ENCODE measurements at places on chromosomes 13 and 19. TPM values are rescaled to one million over a fixed set of nuclear protein-coding genes. Genes with fewer than 3 reads are reported as not detected.
A peak's percentile ranks its signal among the peaks of the same experiment; 100 is the strongest.

The ZNF540 gene
- polyA plus RNA-seq = not detected

The TGFBR3L gene
- polyA plus RNA-seq = 7.0 TPM

The PRR20E gene
- polyA plus RNA-seq = not detected

The LILRA1 gene
- not detected for polyA plus RNA-seq

DNA sequence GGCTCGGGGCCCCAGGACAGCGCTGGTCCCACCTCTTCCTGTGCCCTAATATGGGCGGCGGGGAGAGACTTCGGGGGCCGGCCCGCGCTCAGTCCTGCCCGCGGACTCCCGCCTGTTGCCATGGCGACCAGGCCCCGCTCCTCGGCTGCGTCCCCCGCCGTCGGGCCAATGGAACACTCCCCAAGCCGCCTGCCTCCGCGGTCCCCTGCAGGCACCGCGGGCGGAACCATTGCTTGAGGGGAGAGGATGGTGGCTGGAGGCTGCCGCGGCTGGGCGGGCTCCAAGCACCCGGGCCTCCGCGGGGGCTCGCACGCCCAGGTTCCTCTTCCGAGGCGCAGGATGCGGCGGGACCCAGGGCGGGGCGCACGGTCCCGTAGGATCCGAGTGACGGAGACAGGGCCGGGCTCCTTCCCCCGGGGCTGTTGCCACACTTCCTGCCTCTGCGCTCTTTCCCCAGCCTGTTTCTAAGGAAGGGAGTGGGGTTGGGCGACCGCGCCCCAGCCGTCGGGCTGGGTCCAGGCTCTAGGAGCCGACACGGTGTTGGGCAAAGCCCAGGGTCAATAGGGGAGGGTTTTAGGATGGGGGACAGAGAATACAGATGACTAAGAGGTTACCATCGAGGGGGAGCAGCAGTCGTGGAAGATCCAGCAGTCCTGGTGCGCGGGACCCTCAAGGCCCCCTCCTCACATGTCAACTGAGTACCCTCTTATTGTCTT, 1.2 kb upstream of the JUNB start:
- peaks cover 27% of the 10 kb centered on the region for H3K27me3 ChIP-seq
- H3K4me3 ChIP-seq = peak overlapping the region; percentile 83
- DNase-seq = peak; percentile 98
- H3K4me1 ChIP-seq = peaks cover 34% of the 10 kb centered on the region
- H3K27ac ChIP-seq = peak overlapping the region; percentile 87

GRCh38 chr19:12543855-12544254, 7.4 kb downstream of the ZNF564 start:
- H3K27ac ChIP-seq = no peak overlapping the region
- H3K27me3 ChIP-seq = no peaks in the 10 kb centered on the region

DNA sequence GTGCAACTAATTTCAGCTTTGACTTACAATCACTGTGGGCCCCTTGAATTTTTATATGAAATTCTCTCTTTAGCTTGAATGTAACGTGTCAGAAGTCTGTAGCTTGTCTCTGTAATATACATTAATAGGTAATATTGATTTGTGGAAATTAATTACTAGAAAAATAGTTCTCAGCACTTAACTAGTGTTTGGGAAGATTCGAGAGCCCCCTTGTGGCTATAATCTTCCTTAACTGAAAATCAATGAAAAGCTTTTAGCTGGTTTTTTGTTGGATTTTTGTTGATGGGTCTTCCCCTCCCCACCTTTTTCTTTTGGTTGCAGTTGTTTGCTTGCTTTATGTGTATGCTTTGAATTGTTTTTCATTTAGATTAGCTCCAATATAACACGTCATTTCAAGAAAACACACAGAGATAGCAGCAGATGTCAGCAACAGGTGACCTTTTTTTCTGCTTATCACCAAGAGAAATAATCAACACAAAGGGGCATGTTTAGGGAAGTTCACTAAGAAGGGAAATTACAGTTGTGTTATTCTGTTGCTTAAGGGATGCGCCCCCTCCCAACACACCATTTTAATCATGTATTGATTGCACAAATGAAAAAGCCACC, 176.8 kb downstream of the OXGR1 start:
- H3K27me3 ChIP-seq = no peaks in the 10 kb centered on the region
- peaks cover 17% of the 10 kb centered on the region for H3K4me1 ChIP-seq
